ENCODE measurements at places on chromosomes 6 and 20.
A peak's percentile ranks its signal among the peaks of the same experiment; 100 is the strongest.

DNA sequence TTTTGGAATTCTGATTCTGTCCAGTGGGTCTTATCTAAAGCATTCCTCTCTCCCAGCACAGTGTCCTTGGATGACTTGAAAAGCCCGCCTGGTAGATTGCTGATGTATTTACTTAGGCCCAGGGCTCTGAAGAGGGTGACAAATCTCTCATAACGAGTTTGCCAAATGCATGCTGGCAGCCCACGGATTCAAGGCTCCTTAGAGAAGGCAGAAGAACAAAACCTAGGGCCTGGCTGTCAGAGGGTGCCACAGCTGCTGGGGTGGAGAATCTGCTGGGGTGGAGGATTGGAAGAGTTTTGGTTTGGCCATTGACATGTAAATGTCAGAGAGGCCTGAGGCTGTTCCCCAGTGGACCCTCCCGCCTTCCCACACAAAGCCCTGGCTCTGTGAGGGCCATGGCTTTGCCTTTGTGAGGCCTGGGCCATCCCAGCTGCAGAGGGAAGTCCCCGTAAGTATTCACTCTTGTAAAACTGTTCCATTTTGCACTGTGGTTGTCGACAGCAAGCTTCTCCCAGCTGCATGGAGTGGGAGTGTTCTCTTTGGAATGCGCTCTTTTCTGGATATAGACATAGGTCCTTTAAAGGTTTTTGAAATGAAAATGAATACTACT is 50.3 kb downstream of the ANKRD6 start:
- no peak for DNase-seq

DNA sequence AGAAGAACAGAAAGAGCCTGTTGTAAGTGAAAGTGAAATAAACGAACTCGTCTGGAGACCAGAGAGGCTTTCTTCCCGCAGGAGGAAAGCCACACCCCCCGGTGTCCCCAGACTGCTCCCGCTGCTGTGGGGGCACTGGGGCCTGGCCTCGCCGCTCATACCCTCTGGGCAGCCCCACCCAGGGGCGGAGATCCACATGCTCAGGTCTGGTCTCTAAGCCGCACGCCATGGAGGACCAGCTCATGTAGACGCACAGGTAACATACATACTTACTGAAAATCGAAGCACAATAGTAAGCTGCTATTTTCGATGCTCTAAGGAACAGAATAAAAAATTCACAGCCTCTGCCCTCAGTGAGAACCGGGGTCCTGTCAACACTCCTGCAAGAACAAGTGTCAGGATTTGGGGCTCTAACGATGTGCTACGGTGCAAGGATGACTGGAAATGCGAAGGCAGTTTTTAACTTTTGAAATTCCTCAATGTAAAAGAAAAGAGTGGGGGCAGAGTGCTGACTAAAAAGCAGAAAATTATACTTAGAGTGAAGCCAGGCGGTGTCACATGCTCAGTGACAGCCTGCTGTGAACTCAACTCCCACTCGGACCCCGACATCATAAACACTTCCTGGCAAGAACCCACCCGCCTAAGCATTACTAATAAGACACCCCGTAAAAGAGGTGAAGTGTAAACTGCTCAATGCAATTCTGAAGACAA is 110.5 kb downstream of the IRF4 start:
- DNase-seq, result no peak

GRCh38 chr6:9420316-9421015 is 985.1 kb upstream of the SLC35B3 start:
- peak; percentile 44 for DNase-seq

- no peak for DNase-seq
These were observed 93.8 kb downstream of the SCP2D1 start for GRCh38 chr20:18907353-18907752.

DNA sequence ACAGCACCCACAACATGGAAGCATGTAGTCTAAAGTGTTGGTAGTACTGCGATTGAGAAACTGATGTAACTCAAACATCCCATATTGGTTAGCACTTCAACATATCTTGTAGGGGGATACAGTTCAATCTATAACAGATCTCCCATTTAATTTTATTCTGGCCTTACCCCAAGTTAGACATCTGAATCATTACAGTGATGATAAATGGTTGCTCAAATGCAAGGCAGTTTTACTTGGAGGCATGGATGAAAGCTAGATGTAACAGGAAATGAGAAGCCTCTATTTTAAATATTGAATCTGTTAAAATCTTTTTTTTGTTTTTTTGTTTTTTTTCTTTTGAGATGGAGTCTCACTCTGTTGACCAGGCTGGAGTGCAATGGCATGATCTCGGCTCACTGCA is 44.2 kb upstream of the FAM50B start:
- DNase-seq, result no peak

DNA sequence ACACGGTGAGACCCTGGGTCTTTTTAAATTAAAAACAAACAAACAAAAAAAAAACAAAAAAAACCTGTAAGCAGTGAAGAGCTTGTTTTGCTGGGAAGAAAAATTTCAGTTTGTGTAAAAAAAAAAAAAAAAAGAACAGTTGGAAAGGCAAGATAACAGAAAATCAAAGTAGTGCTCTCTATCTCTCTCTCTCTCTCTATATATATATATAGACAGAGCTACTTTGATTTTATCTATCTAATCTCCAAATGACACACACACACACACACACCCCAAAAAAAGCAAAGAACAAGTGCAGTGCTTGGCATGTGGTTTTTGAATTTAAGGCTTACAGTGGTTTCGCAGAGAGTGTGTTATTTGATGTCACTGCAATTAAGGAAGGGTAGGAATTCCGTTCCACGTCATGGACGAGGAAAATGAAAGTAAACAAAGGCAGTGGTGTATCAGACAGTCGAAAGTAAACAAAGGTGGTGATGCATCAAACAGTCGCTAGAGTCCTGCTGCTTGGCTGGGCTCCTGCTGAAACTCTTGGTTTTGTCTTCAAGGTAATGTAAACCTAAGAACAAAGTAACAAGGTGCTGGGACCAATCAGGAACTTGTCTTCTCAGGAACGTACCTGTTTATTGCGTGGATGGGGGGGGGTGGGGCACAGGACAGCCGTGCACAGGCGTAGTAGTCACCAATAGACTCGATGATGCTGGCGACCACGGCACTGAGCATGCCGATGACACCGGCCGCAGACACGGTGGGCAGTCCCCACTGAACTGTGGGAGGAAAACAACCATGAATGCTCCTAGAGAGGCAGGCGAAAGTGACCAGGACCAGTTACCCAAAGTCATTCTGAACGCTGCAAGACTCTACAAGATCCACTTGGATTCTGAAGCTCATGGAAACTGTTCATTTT is 131.8 kb downstream of the SLC23A2 start:
- DNase-seq, result no peak

GRCh38 chr20:50575865-50576720 is 65.9 kb downstream of the PTPN1 start:
- DNase-seq, result peak; percentile 13

Data from NCI-H1694 (cell line).